ENCODE measurements at places on chromosomes 1 and 21.

- DNase-seq = no peak
These were observed 150.1 kb upstream of the SOD1 start for GRCh38 chr21:31509194-31510017.

DNA sequence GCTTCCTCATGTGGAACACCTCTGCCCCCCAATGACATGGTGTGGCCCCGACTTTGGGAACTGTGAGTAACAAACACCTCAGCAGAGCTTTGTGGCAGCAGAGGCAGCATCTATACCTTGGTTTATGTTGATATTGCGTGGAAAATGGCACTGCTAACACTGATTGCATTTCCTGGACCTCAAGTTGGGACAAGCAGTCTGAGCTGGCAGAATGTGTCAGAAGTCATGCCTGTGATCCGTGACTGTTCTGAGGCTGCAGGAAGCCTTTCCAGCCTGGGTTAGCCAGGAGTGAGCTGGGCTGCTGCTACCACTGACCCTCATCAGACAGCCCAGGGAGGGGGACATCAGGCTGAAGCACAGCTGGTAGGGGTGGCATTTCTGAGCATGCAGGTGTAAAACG lies 268.5 kb downstream of the KCNJ6 start:
- no peak for DNase-seq

DNA sequence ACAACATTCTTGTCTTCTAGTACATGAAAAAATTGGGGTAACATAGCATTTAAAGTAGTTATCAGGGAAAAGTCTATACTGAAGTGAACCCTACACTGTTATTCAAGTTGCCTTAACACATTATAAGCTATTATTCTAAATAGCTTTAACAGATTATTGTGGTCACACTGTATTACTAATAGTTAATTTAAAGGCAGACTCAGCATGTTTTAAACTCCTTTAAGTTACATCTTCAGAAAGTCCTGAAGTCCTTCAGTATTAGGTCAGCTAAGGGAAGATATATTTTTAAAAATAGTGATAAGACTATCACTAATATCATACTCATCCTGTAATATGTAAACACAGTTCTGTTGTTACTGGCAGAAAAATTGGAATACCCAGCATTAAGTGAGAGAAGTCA lies 67.4 kb downstream of the GPR137B start:
- no peak for DNase-seq

DNA sequence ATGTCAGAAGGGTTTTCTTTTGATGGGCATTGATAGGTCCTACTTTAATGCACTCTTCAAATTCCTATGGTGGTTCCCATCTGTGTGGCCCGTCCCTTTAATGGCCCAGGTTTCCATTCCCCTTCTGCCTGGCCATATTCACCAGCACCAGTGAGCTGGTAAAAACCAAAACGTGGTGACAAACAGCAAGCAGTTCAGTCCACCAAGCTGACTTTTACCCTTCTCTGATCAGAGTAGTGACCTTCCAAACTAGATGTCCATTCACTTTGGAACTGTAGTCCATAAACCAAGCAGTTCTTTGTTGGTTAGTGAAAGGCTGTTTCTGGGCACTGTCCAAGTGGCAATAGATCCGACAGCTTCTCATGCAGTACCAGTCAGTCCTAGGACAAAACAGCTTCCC lies 60.5 kb downstream of the SMYD2 start:
- no peak for DNase-seq
